ENCODE measurements at places on chromosomes 6 and 20.

GRCh38 chr6:71395731-71396409, 107.3 kb downstream of the OGFRL1 start:
- DNase-seq: no peak

DNA sequence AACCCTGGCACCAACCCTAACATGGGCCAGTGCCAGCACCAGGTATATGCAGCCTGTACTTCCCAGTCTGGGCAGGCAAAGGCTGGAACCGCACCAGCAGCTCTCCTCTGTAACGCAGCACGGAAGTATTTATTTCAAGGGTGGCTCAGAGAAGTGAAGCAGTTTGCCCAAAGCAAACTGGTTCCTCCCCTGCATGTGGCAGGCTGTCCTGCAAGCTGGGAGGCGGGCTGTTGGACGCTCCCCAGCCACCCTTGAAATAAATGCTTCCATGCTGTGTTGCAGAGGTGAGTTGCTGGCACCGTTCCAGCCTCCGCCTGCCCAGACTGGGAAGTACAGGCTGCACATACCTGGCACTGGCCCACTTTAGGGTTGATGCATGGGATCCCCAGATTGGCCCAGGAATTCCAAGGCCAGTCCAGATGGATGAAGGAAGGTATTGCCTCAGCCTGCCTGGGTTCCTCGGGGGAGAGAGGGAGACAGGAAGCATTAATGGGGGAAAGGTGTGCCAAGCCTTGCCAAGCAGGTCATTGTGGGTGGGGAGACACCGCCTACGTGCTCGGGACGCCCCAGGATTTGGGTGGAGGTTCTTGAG, 49.8 kb downstream of the PPARD start:
- DNase-seq: no peak

DNA sequence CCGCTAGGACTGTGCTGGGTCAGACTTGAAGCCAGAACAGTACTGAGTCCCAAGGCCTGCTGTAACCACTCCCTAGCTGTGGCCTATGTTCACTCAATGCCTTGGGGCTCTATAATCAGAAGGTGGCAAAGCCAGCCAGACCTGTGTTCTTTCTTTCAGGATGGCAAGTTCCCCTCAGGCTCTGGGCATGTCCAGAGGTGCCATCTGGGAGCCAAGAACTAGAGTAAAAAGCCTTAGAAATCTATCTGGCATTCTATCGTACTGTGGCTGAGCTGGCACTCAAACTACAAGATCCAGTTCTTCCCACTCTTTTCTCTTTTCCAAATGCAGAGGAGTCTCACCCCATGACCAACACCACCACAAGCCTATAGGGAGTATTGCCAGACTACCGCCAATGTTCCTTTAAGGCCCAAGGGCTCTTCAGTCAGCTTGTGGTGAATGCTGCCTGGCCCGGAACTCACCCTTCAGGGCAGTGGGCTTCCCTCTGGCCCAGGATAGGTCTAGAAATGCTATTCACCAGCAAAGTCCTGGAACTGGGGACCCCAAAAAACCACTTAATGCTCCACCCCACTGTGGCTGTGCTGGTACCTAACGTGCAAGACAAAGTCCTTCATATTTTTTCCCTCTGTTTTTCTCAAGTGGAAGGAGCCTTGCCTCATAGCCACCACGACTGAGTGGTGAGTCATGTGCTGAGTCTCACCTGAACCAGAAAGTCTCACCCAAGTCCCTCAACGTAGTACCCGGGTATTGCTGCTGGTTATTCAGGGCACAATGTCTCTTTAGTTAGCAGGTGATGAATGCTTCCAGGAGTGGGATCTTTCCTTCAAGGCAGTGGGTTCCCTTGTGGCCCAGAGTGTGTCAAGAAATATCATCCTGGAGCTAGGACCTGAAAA, 8.6 kb upstream of the SIRPB2 start:
- DNase-seq: no peak

- DNase-seq: no peak
Measured at GRCh38 chr6:157650261-157650640, 172.8 kb upstream of the SNX9 start.

- no peak for DNase-seq
Measured at GRCh38 chr6:153705429-153705828, 333.6 kb upstream of the OPRM1 start.

- no peak for DNase-seq
Measured at GRCh38 chr20:61953037-61954021, 112.4 kb downstream of the TAF4 start.

DNA sequence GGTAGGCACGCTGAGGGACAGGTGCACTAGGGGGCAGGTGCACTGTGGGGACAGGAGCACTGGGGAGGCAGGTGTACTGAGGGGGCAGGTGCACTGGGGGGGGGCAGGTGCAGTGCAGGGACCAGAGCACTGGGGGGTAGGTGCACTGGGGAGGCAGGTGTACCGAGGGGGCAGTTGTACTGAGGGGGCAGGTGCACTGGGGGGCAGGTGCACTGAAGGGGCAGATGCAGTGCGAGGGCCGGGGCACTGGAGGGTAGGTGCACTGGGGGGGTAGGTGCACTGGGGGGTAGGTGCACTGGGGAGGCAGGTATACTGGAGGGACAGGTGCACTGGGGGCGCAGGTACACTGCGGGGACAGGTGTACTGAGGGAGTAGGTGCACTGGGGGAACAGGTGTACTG, 39.5 kb downstream of the DAAM2 start:
- DNase-seq: no peak

DNA sequence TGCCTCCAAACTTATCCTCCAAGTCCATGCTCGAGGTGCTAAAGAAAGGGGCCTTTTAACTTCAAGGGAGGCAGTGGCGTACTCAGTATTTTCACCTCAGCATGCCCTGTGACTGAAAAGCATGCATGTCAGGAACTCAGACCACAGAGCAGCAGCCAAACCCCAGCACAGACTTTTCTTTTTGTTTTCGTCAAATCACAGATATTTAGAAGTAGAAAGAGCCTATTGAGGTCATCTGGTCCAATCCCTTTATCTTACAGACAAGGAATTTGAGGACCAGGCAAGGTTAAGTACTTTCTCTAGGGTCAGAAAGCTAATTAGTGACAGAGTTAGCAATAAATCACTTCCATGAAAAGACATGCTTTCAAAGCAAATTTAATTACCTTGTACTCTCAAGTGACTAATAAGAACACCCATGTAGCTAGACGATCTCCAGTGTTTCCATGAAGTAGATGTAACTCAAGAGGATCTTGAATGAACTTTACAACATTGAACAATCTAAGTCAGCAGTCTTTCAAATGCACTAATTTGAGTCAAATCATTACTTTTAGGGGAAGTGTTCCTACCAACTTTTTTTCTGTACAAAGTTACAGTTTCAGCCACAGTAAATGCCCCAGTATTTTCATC, 35.9 kb downstream of the MOXD1 start:
- no peak for DNase-seq

- DNase-seq: no peak
Measured at GRCh38 chr20:18156045-18156444, 18.4 kb downstream of the KAT14 start.

- DNase-seq: no peak
Measured at GRCh38 chr6:65059568-65059967, 647.5 kb downstream of the EYS start.

DNA sequence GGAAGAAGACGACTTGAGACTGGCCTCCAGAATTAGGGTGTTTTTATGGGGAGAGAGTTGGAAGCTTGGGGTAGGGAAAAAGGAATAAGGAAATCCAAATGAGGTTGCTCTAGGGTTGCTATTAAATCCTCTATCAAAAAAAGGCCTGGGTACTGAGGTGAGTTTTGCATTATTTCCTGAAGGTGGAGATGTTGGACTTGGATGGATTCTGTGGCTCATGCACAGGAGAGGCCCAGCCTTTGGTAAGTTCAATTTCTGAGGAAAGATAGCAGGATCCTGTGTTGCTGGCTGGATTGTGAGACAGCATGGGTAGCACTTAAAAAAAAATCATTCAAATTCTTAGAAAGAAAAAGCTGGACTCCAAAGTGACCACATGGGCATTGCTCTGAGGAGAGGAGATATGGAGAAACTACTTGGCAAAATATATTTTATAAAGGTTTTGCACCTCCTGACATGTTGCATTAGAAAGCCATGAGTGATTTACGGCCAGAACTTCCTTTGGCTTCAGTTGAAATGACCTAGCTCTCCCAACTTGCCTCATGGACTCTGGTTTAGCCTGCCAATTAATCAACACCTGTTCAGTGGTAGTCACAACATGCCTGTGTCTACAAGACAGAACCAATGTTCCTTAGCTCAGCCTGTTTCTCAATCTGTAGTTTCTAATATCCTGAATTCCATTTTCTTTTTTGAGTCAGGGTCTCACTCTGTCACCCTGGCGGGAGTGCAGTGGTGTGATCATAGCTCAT, 152.1 kb upstream of the RALGAPA2 start:
- no peak for DNase-seq

All from T-helper 9 cell (primary cell).